Breast epithelium (tissue), 4 donors: ENCODE measurements at places on chromosomes 2 and 18.

GRCh38 chr2:224025874-224026273, 13.2 kb downstream of the SERPINE2 start:
- no peak for DNase-seq
- no peaks in the 10 kb centered on the region for H3K27me3 ChIP-seq

DNA sequence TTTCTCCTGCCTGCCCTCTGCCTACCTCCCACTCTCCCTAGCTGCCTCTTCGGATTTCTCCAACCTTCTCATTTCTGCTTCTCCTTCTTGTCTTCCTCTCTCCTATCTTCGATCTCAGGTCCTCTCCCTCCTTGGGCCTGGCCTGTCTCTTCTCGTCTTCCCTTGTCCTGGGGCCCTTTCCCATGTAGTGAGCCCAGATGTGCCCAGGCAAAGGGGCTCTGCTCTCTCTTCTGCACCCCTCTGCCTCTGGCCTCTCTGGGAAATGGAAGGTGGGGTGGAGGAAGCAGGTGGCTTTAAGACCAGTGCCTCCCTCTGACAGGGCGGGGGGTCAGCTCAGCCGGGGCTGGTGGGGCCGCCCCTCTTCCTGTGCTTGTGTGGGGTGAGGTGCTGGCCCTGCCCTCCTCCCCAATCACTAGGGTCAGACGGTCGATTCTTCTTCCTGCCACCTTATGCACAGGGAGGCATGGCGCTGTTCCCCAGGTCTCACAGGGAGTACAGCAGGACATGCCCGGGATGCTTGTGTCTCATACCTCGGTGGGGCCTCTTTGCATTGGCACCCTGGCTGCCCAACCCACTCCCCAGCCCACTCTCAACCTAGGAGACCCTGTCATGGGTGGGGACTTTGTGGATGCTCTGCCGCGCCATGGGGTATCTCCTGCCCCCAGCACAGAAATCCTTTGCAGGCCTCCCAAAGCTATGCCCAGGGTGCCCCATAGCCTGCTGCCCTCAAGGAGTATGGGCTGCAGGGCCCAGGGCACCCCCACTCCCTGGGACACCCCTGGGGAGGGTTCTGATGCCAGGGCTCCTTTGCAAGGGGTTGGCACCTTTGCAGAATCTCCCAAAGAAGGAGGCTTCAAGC, 213.8 kb upstream of the HAAO start:
- no peak overlapping the region for H3K4me3 ChIP-seq
- H3K36me3 ChIP-seq = no peaks in the 10 kb centered on the region
- DNase-seq = no peak
- H3K4me1 ChIP-seq = peaks cover 4% of the 10 kb centered on the region

GRCh38 chr2:37671816-37672103, 318 bp upstream of the CDC42EP3 start:
- DNase-seq = peak; percentile 41
- H3K27me3 ChIP-seq = no peaks in the 10 kb centered on the region
- H3K27ac ChIP-seq = peak overlapping the region; percentile 93
- no peaks in the 10 kb centered on the region for H3K4me1 ChIP-seq
- peak overlapping the region; percentile 84 for H3K4me3 ChIP-seq

DNA sequence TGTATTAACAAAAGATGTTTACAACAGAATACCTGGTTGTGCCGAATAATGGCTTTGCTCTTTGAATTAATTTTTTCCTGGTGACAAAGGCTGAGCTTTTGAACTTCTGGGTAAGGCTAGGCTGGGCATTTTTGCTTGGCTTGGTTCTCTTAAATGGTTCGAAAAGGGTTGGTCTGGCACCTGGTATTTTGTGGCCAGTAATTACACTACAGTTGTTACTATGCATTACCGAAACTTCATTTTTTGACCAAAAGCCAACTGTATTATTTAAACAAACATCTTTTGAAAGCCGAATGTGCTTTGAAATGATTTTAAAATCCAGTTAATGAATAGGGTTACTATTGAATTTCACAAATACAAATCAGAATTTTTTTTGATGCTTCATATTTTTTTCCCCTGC, 19.4 kb upstream of the NFE2L2 start:
- no peak overlapping the region for H3K4me3 ChIP-seq
- no peak overlapping the region for H3K27ac ChIP-seq
- H3K36me3 ChIP-seq = no peaks in the 10 kb centered on the region
- no peak for DNase-seq

- H3K36me3 ChIP-seq = no peaks in the 10 kb centered on the region
- H3K27me3 ChIP-seq = no peaks in the 10 kb centered on the region
- no peaks in the 10 kb centered on the region for H3K4me1 ChIP-seq
- DNase-seq = no peak
These were observed 135.8 kb downstream of the METTL8 start for GRCh38 chr2:171297956-171298355.

DNA sequence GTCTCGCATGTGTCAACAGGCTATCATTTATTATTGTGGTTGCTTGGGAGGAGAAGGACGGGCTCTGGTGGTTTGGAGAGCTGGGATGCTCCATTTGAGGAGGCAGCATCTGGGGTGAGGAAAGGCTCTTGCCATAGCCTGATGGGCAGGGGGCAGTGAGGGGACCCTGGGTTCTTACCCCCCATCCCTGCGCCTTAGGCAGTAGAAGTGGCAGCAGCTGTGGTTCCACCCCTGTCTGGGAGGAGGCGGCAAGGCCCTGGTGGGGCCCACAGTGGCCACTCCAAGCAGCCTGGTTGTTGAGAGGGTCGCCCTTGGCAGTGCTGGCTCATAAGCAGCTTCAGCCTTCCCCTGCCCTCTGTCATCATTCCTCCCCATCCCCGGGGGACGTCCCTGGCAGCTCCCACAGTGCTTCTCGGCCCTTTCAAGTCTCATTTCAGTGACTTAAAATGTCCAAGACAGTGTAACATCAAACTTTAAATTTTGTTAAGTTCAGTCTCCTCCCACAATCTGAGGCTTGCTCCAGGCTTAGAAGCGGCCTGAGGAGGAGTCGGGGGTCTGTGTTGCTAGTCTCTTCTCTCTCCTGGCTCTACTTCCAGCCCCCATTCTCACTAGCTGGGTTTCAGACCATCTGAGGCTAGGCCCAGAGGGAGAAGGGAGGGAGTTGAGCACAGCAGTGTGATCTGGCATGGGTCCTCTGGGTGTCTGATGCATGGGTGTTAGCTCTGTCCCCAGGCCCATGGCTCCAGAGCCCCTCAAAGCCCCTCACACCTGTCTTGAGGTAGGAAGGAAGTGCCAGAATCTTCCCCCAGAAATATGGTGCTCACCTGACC, 34.9 kb upstream of the PTPN4 start:
- no peaks in the 10 kb centered on the region for H3K36me3 ChIP-seq
- H3K4me3 ChIP-seq = no peak overlapping the region
- no peaks in the 10 kb centered on the region for H3K27me3 ChIP-seq
- no peak overlapping the region for H3K27ac ChIP-seq

DNA sequence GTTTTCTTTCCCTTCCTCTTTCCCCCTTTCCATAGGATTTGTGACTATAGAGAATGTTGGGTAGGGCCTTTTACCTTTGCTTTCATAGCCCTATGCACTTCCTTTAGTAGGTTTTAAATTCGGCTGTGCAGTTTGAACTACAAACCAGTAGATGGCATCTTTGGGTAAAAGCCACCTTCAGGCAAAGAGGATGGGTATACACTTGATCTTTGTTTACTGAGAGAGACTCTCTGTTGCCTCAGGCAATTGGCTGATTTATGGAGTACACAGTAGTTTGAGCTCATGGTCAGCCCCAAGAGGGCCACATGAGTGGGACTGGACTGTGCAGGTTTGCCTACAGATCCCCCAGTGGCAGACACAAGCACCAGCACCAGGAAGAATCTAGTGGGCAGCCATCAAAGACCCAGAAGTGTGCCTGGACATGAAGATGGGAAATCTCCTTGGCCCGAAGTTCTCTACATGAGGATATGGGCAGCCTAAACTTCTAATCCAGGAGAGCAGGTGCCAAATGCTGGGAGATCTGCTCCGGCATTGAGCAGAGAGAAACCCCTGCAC, 1304.3 kb upstream of the DDX18 start:
- H3K36me3 ChIP-seq = no peaks in the 10 kb centered on the region
- no peak for DNase-seq
- no peak overlapping the region for H3K27ac ChIP-seq
- no peaks in the 10 kb centered on the region for H3K27me3 ChIP-seq
- H3K4me3 ChIP-seq = no peak overlapping the region

- H3K4me1 ChIP-seq = no peaks in the 10 kb centered on the region
- no peaks in the 10 kb centered on the region for H3K36me3 ChIP-seq
- no peaks in the 10 kb centered on the region for H3K27me3 ChIP-seq
- DNase-seq = no peak
- H3K27ac ChIP-seq = no peak overlapping the region
These were observed 2089.7 kb upstream of the CELF4 start for GRCh38 chr18:39655341-39655740.

- no peaks in the 10 kb centered on the region for H3K4me1 ChIP-seq
- H3K27me3 ChIP-seq = no peaks in the 10 kb centered on the region
- no peak overlapping the region for H3K4me3 ChIP-seq
- H3K27ac ChIP-seq = no peak overlapping the region
These were observed 3.6 kb downstream of the LGALSL start for GRCh38 chr2:64457524-64457923.

DNA sequence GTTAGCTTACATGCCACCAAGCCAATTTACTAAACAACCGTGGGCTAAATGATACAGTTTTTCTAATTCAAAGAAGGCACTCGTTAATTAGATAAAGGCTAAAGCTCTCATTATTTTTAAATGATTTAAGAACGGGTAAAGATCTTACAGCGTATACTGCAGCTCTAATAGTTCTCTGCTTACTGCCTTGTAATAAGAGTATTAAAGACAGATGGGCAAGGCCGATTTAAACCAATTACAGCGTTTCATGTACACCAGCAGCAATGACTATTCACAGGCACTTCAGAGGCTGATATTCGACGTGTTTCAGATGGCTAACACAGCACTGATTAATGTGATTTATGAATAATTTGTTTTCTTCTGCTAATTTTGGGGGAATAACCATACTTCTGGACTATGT, 259.3 kb downstream of the ZNF407 start:
- no peaks in the 10 kb centered on the region for H3K36me3 ChIP-seq
- H3K4me1 ChIP-seq = no peaks in the 10 kb centered on the region
- no peak overlapping the region for H3K27ac ChIP-seq
- no peak overlapping the region for H3K4me3 ChIP-seq
- no peaks in the 10 kb centered on the region for H3K27me3 ChIP-seq

DNA sequence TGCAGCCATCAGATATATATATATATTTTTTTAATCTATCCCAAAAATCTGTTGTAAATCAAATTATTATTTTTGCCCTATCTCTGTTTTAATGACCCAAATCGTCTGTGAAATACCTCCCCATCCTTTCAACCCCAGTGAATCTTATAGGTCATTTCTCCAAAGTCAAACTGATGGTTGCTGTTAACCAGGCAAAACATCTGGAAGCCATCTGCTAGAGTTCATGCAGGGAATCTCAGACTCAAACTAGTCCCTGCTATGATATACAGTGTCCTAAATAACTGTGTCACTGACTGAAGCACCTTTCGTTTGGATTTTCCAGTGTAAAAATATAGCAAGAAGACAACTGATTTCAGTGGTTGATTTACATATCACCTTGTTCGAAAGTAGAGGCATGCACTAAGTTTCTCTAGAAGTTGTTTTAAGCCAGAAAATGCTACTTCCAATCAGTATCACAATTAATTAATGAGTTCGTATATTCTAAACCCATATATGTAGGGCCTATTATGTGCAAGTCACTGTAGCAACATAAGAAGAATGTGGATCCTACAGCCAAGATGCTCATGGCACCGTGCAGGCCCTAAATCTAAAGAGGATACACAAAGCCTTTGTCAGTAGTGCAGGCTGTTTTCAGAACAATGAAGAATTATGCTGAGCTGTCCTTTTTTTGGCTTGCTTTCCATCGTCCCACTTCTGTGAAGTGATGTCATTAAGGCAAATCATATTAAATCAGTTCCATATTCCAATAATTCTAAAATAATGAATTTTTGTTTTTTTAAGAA, 566.0 kb downstream of the STK39 start:
- no peak overlapping the region for H3K4me3 ChIP-seq
- H3K36me3 ChIP-seq = no peaks in the 10 kb centered on the region
- no peaks in the 10 kb centered on the region for H3K27me3 ChIP-seq
- DNase-seq = no peak
- H3K4me1 ChIP-seq = no peaks in the 10 kb centered on the region
- no peak overlapping the region for H3K27ac ChIP-seq

GRCh38 chr2:189327879-189328847, 113.1 kb upstream of the WDR75 start:
- no peaks in the 10 kb centered on the region for H3K27me3 ChIP-seq
- H3K36me3 ChIP-seq = no peaks in the 10 kb centered on the region
- H3K4me1 ChIP-seq = no peaks in the 10 kb centered on the region
